ENCODE measurements at places on chromosomes 1 and 21.
A peak's percentile ranks its signal among the peaks of the same experiment; 100 is the strongest.

- DNase-seq: peak; percentile 54
These were observed 56.6 kb downstream of the EDEM3 start for GRCh38 chr1:184698016-184698415.

DNA sequence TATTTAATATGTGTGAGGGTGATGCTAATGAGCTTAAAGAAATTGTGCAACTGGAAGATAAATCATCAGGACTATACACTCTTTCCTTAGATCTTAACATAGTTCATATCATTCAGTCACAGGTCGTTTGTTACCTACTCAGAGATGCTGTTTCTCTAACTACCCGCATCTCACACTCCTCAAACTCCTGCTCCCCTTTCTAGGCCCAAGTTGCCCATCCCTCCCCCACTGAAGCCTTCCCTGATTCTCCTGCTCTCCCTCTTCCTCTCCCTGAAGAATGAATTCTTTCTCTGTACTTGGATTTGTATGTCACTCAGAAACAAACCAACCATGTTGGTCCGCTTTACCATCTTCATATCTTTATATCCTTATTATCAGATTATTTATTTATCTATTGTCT lies 9.1 kb downstream of the SH3GLB1 start:
- DNase-seq: no peak

DNA sequence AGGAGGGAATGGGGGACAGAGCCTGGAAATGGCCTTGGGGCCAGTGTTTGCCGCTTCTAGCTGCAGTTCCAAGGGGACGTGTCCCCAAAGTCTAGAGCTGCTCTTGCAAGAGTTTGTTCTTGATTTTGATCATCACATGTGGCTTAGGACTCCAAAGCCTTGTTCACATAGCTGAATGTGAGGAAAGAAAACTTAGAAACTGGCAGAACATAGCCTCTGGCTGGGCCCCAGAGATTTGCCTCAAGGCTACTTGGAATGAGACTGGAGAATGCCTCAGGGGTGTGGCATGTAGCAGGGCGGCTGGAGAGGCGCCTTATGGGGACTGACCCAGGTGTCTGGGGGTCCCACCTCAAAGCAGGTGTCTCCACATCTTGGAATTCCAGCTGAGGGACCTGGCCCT lies 2.3 kb downstream of the PDXK start:
- DNase-seq: no peak

GRCh38 chr1:212488436-212489283 lies 55.9 kb downstream of the NENF start:
- peak; percentile 78 for DNase-seq

GRCh38 chr1:174995121-174995520 lies 4.6 kb upstream of the CACYBP start:
- no peak for DNase-seq

DNA sequence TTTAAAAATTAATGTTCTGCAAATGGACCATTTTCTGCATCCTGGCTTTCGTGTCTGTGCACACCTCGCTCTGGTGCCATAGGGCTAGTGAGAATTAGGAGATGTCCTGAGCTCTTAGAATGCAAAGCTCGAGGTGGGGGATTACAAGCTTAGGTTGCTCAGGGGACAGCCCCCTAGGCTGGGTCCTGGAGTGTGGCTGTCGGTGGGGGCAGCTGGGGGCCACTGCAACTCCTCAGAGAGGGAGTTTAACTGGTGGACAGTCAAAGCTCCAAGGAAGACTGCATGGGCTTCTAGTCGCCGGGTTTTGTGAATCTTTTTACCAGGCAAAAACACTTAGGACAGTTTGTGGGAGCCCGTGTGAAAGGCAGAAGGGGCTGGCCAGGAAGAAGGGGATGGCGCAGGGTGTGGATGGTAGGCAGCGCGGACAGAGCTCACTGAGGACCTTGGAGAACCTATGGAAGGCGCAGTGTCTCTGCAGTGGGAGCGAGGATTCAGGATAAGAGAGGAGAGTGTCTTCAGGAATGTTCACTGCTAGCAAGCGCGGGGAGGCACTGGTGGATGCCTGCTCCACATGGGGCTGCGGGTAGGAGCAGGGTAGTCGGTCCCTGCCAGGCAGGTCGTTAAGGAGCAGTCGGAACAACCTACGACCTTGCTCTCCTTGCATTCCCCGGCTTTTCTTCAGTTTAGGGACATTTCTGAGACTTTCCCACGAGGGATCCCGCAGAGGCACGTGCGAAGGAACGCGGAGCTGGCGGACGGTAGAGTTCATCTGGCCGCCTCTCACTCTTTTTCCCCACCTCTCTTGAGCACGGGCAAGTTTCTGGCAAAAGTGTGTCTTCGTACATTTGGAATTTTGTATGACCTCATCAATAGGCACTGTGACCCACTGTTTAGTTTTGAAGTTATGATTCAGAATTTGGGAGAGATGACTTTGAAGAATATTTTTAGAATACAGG lies 12.9 kb upstream of the KCNE1 start:
- DNase-seq: peak; percentile 70

DNA sequence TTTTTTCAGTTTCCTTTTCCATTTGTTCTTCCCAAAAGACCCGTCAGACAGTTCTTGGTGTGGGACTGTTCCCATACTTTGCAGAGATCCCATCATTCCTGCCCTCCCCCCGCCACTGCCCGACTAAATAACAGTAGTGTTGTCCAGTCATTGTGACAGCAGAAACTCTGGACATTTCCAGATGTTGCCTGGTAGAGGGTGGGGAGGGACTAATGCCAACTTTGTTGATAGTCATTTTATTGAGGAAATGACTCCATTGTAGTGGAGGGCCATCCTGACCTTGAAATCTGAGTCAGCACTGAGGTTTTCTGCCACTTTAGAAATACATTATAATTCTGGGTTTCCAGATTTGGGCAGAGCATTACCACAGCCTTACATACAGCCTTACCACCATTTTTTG lies 85.4 kb downstream of the CEP350 start:
- DNase-seq: peak; percentile 29

DNA sequence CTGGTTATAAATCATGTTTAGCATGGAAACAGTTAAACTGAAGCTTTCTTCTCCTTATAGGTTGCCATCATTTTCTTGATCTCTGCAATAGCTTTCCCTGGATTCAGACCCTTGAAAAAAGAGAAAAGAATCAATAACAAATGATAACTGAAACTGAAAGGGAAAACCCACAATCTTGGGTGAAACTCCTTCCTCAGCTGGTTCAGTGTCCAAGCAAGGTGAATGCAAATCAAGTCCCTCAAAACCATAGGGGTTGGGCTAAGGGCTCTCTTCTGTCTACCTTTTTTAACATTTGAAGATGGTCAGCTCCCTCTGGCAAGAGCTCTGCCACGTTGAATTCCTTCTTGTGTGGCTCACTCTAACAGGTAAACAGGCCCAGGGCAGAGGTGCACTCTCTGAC lies 7.1 kb upstream of the ATP13A2 start:
- DNase-seq: no peak

DNA sequence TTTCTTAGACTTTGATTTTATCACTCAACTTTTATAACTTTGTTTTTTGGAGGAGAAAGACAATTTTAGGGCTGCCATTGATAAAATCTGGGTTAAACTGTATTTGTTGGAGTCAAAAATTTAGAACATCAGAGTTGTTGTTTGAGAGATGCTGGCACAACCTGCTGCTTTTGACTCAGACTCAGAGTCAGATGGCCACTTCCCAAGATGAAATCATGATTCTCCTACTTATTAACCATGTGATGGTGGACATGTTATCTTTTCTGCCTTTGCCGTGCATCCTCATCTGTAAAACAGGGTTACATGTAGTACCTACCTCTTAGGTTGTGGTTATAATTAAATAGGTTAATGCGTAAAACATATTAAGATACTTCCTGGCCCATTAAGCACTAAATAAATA lies 71.2 kb downstream of the PLA2G4A start:
- DNase-seq: no peak

- peak; percentile 68 for DNase-seq
These were observed 1.7 kb upstream of the VWA1 start for GRCh38 chr1:1433804-1434130.

GRCh38 chr1:68758666-68759209 lies 261.9 kb upstream of the DEPDC1 start:
- DNase-seq: no peak

DNA sequence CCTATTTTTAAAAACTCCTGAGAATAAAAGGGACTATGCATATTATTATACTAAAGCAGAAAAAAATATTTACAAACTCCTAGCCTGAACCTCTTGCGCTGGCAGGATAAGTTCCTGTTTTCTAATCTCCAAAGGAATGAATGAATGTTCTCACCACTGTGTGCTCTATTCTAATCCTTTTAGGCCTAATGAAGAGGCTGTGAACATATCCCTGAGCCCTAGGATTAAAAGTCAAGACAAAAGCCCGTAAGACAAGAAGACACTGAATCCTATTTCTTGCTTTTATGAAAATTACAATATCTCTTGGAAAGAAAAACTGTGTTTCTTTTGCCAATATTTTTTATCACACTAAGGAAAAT lies 317.5 kb downstream of the HHAT start:
- DNase-seq: no peak

DNA sequence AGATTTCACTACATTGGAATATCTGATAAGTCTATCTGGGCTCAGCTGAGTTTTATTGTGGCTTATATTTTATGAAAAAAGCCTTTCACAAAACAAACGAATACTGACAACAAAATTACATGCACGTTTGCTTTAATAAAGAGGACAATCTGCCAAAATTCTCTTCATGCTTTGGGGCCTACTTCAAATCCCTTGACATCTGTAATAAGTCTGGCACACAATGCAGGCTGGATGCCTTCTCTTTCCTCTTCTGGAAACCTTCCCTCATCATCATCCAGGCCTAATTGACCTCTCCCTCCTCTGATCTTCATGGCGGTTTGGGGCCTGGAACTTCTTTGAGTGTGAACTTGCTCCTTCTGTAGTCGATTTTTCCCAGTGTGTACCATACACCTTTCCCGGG lies 70.3 kb downstream of the MAP10 start:
- no peak for DNase-seq

- peak; percentile 28 for DNase-seq
These were observed 41.1 kb downstream of the C1orf198 start for GRCh38 chr1:230827081-230827681.

GRCh38 chr1:44296806-44297205 lies 58.3 kb downstream of the ERI3 start:
- DNase-seq: no peak

- DNase-seq: no peak
These were observed 51.9 kb upstream of the SYNC start for GRCh38 chr1:32754317-32755097.

DNA sequence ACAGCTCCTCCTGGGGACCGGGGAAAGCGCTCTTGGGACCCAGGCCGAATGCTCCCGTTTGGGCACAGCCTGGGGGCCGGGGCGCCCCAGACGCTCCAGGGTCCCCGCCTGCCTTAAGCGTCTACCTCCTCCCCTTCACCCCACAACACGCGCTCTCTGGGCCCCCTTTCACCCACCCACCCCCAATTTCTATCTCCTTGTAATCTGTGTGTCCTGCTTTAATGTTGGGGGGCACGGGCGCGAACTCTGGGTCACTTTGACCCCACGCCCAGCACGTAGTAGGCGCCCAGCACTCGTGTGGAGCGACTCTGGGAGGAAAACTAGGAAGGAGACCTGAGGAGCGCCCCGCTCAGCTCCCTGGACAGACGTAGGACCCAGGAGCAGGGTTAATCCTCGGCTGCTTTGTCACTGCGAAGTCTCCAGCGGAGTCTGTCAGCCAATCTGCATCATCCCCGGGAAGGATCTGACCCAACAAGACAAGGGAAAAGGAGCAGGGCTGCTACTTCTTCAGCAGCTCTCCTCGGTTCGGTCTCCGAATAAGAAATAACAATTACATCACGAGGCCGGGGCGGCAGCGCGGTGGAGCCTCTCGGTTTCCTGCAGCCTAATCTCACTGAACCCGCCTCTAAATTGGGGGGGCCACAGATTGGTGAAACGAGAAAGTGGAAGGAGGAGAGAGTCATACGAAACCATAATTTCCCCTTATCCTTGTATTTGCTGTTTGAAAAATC lies 757 bp upstream of the NRIP1 start:
- peak; percentile 77 for DNase-seq

- DNase-seq: peak; percentile 46
These were observed 27.2 kb upstream of the LRRC8C start for GRCh38 chr1:89605692-89606091.

- no peak for DNase-seq
These were observed 36.0 kb upstream of the POFUT2 start for GRCh38 chr21:45323487-45324311.

DNA sequence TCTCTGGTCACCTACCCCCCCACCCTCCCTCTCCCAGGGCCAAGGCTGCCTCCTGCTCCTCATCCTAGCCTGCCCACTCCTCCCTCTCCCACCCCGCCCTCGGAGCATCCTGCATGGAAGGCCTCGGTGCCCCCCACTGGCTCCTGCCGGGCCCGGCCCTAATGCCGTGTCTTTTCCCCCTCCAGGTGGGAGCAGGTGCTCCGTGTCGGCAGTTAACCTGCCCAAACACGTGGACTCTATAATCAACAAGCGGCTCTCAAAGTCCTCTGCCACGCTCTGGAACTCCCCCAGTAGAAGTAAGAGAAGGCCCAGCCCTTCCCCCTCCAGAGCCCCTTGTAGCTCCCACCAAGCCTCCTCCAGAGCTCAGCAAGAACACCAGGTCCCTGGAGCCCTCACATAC lies 18.8 kb downstream of the MAP7D1 start:
- DNase-seq: no peak

All from fibroblast of upper back skin (primary cell).